Sigmoid colon (tissue), 7 donors: ENCODE measurements at places on chromosomes 11 and 22. TPM values are rescaled to one million over a fixed set of nuclear protein-coding genes. Genes with fewer than 3 reads are reported as not detected.

DNA sequence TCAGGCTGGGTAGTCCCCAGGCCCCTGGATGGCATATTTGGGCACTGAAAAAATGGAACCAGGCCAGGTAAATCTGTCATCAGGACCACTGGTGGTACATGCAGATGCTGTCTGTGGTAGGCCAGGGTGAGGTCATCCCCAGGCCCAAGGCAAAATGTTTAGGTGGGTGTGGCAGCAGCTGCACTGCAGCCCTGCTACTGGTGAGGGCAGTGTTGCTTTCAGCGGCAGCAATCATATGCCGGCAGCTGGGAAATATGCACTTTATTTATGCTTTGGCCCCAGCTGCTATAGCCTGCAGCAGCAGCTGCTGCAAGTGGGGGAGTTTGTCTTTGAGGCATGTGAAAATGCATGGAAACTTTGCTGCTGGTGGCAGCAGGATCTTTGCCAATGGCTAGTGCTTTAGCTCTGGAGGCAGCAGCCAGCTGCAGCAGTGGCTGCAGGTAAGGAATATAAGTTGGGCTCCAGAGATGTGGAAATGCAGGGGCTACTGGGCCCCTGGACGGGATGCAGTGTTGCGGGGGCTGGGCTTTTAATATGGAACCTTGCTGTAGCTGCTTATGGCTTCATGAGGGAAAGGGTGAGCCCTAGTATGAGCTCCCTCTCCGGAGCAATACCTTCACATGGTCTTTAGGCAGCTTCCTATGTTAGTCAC lies 365.7 kb upstream of the CADM1 start:
- no peak for DNase-seq

DNA sequence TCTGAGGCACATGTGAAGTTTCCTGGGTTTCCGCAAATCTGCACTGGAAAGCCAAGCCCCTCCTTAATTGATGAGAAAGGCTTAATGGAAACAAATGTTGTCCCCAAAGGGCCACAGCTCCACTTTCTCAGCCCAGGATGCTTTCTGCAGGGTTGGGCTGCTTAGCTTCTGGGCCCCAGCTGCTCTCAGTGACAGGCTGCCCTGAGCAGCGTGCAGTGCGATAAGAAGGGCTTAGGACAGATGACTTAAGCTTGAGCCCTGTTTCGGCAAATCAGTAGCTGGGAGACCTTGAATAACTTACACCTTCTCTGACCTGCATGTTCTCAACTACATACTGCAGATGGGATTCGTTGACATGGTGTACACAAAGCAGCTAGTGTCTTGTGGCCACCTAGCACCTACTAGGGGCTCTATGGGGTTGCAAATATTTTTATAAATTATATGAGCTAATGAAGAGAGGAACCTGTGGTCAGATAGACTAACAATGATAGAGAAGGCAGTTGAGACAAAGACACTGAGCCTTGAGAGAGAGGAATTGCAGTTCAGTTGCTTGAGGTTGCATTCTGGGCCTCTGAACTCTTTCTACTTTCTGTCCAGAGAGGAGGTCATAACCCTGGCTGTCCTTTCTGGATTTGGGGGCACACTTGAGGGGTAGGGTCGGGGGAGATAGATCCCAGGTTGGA lies 11.5 kb downstream of the STX3 start:
- DNase-seq: no peak

GRCh38 chr11:31366795-31367194 lies 2.7 kb downstream of the DCDC1 start:
- no peak for DNase-seq

DNA sequence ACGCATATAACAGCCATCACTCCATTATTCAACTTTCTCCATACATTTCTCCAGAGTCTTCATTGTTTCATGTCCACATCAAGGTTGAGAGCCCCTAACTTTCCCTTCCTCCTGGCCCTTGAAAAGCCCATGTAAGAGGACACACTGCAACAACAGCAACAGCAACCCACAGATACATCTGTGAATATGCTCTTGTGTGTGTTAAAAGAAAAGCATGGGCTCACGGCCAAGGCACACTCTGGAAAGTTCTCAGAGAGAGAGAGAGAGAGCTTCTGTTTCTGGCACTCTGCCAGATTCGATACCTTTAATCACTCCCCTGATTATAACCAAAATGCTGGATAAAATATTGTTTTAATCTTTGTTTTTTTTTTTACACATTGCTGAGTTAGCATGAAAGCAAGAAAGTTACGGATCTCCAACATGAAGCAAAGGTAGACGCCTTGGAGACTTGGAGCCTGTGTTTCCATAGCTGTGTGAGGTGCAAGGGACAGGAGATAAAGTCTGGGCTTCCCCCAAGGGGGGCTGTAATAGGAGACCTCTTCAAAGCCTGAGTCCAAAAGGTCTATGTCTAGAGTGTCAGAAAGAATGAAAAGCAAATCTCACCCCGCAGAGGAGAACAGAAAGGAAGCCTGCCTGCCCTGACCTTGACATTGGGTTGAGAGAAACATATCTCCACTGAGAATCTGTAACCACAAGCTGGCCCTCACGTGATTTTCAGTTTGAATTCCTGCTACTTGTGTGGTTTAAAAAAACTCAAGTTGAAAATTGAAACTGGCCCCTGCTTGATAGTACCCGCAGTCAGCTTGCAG lies 33.7 kb upstream of the MPPED1 start:
- DNase-seq: no peak

DNA sequence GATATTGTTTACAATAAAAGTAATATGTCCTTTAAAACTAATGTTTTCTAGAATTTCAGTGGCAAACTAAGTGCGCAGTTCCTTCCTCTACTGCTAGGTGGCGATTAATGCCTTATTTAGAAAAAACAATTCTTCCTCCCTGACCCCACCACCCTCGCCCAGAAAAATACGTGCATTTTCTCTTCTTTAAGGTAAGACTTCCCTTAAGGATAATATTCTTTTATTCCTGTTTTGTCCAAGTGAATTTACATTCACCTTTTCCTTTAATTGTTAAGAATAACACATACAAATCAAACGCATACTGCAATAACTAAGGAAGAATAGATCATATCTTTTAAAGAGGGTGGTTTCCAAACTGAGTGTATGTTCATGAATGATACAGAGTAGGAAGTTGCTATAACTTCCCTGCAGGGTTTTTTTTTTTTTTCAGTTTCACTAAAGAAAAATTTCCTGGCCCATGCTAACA lies 17.0 kb upstream of the PSMA1 start:
- DNase-seq: no peak

DNA sequence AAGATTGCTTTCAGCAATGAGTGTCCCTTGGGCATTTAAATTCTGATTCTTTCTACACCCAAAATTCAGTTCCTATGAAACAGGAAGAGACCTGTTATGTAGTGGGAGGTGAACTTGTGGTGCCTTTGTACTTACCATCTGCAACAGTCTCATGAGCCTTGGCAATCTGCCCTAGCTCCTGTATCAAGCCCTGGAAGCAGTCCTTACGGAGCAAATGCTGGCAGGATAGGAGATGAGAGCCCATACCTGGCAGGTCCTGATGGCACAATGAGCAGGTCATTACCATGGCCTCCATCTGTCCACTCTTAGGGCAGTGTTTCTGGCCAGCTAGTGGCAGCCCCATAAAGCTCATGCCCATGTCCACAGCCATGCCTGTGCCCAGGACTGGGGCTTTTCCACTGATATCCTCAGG lies 10.8 kb downstream of the TRIM66 start:
- DNase-seq: peak; percentile 82

- DNase-seq: no peak
Measured at GRCh38 chr11:95702526-95702925, 87.1 kb downstream of the FAM76B start.

GRCh38 chr22:34281738-34282137 lies 361.5 kb upstream of the LARGE1 start:
- no peak for DNase-seq

GRCh38 chr11:14036469-14036868 lies 73.9 kb downstream of the SPON1 start:
- no peak for DNase-seq

LARGE1 gene
- total RNA-seq: 48.2 TPM

DDTL gene
- total RNA-seq: 0.55 TPM

IL10RA gene
- 29.6 TPM for total RNA-seq

ANO5 gene
- 14.7 TPM for total RNA-seq
